NCI-H524 (cell line): ENCODE measurements at places on chromosomes 11 and 22.
A peak's percentile ranks its signal among the peaks of the same experiment; 100 is the strongest.

DNA sequence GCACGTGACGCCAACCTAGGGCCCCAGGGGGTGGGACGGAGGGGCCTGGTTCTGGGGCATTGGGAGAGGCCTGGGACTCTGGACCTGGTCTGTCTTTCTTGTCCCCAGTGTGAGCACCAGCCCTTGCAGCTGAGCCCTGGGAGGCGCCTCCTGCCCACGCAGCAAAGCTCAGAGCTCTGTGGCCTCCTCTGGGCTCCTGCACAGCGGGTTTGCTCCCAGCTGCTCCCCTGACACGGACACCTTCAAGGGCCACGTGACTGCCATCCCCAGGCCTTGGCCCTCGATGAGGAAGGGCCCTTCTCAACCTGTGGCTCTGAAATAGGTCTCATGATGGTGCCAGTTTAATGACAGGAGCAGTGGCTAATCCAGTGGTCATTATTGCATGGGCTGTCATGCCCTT is 31.5 kb upstream of the CCDC188 start:
- no peak for DNase-seq

GRCh38 chr22:27895600-27895999 is 23.5 kb downstream of the PITPNB start:
- DNase-seq, result no peak

DNA sequence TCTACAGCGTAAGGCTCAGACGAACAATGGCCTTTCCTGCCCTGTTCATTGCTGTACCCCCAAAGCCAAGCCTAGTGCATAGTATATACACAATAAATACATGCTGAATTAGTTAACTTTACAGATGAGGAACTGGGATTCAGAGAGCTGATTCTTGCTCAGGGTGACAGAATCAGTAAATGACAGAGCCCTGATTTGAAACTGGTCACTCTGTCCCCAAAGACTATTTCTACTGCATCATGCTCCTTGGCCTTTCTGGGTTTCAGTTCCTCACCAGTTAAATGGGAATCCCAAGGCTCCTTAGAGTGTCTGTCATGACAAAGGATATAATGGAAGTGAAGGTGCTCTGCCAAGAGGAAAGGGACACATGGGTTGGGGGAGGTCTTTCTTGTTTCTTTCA is 50.5 kb upstream of the TSKU start:
- no peak for DNase-seq

GRCh38 chr11:87428266-87428665 is 390.5 kb downstream of the TMEM135 start:
- DNase-seq, result no peak

GRCh38 chr22:45169591-45170466 is 6.1 kb downstream of the NUP50 start:
- no peak for DNase-seq

GRCh38 chr11:15073361-15074205 is at the start of gene CALCB:
Gene CALCB, plus strand, starts transcription at chr11:15073593. Its CDS starts 1,126 bp downstream, at chr11:15074719.
- DNase-seq, result peak; percentile 30

DNA sequence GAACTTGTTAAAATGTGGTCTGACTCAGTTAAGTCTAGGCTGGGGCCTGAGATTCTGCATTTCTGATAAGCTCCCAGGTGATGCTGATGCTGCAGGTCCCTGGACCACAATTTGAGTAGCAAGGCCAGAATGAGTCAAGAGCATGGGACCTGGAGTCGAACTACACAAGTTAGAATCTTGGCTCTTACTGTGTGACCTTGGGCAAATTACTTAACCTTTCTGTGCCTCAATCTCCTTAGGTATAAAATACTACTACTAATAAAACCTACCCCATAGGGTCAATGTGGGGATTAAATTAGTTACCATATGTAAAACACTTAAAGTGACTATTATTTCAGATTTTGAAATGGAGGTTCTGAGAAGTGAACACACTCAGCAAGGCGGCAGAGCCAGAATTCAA is 34.3 kb downstream of the GDPD5 start:
- no peak for DNase-seq

DNA sequence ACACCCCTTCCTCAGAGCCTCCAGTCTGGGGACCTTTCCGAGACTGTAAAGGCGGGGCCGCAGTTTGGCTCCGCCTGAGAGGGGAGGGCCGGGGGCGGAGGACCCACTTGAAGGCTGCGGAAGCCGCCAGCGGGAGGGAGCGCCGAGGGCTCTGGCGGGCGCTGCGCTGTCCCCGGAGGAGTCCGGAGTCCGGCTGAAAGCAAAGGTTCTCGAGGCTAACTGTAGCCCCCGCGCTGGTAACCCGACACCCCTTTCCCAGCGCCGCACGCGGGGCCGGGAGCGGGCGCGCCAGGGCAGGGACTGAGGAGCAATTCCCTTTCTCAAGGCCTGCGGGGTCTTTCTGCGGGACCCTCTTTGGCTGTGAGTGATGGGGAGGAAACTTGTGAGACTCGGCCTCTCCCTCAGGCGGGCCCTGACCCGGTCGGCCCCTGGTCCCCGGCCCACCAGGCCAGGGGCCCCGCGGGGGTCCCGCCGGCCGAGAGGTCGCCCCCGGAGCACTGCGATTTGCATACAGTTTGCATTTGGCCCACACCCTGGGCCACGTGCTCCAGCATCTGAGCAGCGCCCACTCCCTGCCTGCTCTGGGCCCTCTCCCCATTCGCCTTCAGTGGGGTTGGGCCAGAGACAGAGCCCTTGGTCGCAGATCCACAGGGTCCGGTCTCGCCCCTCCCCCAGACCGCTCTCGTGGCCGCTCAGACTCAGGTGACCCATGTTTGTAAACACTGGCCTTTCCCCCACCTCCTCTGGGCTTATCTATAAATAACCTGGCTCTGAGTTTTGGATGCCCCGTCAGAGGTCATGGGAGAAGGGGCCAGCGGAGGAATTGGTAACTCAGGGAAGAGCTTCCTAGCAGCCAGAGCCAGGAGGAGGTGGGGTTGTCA is 519 bp upstream of the ART5 start:
- DNase-seq, result peak; percentile 86

GRCh38 chr11:119030029-119030328 is 698 bp downstream of the SLC37A4 start:
- no peak for DNase-seq

- no peak for DNase-seq
Observed at GRCh38 chr22:20852503-20852902, 6.1 kb downstream of the PI4KA start.

- no peak for DNase-seq
Observed at GRCh38 chr22:45650721-45651120, 20.9 kb upstream of the ATXN10 start.

DNA sequence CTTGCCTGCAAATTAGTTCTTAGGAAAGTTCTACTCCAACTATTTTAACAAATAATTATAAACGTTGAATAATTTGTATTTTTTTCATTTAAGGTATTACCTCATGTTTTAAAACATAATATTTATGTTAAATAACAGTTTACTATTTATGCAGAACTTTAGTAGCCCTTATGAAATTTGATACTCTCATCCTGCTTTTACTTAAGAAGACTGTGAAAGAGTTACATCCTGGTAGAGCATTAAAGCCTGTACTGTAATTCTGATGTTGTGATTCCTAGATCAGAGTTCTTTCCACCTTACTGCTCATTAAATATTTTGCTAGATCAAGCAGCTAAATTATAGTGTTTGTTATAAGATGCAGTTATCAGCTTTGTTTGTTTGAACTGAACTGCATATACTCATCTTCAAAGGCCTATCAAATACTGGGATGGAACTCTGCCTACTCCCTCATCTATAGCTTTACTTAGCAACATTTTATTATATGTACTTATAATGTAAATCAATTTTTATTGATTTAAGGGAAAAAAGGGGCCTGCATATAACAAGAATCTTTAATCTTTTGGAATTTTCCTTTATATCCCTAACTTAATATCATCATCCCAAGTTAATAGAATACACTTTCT is 304.2 kb downstream of the DYNC2H1 start:
- no peak for DNase-seq

DNA sequence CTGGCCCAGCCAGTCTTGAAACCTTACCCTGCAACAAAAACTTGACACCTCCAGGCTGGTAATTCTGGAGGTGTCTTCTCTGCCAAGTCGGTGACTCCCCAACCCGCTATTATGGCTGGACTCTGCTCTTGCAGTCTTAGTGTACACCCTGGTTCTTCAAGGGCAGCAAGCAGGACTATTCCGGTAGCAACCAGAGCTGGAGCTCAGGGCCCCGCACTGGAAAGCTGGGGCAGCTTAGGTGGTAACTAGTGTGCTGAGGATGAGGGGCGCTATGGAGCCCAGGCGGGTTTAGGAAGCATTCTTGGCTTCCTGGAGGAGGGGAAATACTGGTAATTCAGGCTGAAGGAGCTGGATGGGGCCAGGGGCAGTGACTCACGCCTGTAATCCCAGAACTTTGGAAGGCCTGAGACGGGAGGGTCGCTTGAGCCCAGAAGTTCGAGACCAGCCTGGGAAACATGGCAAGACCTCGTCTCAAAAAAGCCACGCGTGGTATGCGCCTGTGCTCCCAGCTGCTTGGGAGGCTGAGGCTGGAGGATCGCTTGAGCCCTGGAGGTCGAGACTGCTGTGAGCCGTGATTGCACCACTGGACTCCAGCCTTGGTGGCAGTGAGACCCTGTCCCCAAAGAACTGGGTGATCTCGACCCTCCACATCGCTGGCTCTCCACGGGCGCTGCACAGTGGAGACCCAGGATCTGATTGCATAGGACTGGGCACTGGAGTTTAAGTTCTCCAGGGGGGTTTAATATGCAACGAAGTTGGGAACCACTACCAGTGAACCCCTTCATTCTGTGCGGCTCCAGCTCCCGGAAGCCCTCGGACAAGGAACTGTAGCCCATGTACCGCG is 10.6 kb upstream of the AIFM3 start:
- DNase-seq, result no peak

DNA sequence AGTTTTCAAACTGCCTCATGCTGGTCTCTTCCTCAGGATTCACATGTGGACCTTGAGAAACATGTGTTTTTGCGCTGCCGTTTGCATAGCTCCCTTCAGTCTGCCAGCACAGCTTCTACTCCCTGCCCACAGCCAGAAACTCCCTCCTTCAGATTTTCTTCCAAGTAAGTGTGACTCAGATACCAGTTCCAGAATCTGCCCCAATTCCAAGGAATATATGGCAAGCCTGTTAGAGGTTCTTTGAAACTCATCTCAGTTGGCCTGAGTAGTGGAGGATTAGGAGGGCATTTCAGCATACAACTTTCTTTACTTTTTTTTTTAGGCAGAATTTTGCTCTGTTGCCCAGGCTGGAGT is 67.1 kb downstream of the SNX19 start:
- no peak for DNase-seq

- DNase-seq, result no peak
Observed at GRCh38 chr11:30550022-30550542, 36.1 kb downstream of the MPPED2 start.

DNA sequence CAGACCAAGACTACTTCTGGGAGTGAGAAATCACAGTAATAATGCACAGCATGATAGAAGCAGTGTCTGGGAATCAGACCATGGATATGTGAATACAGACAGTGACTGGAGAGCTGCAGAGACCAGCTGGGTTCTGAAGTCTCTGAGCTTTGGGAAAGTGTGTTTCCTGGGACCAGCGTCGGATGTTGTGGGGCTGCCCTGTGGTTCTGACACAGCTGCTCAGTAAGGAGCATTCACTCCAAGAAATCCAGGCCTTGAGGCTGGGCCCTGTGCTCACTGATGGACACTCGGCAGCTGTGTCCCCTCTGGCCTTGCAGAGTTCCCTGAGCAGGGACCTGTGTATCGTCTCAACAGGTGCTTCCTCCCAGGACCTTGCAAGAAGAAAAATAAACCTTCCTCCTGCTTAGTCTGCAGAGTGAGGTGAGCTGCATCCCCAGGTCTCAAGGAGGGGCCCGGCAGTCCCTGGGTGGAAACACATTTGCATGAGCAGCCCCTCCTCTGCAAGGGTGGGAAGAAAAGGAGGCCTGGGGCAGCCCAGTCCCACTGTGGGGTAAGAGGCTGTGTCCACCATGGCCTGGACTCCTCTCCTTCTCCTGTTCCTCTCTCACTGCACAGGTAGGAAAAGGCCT is 107.9 kb downstream of the VPREB1 start:
- DNase-seq, result no peak

GRCh38 chr11:95444309-95445241 is 213.6 kb upstream of the SESN3 start:
- no peak for DNase-seq

DNA sequence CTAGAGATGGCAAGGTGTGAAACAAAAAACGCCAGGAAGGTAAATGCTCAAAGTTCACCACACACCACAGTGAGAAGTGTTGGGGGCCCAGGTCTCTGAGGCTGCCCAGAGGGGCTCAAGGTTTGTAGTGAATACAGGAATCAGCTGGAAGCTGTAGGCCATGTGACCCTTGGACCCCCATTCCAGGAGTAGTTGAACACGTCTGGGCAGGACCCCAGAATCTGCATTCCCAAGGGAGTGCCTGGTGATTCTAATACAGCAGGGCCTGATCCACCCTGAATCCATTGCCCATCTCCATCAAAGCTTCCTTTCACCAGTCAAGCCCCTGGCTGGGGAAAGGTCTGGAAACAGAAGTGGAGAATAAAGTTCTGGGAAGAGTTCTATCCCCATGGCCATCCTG is 70.8 kb upstream of the B3GAT1 start:
- no peak for DNase-seq

DNA sequence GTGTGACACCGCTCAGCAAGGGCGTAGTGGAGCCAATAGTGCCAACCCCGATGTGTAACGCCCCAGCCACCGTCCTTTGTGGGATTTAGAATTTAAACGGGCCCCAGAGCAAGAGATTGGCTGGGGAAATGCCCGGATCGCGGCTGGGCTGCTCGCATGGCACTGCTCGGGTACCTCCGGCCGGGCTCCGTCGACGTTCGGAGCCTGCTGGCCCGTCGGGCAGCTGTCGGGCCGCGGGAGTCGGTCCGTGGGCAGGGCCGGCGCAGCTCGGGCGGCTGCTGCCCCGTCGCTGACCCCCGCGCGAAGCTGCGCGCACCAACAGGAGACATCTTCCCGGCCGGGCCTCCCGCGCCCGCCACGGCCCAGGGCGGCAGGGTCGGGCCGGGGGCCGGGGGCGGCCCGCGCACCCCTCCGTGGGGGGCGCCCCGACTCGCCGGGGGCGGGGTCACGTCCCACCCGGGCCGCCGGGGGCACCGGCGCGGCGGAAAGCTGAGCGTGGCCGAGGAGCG is 1.3 kb upstream of the KDM2A start:
- no peak for DNase-seq

DNA sequence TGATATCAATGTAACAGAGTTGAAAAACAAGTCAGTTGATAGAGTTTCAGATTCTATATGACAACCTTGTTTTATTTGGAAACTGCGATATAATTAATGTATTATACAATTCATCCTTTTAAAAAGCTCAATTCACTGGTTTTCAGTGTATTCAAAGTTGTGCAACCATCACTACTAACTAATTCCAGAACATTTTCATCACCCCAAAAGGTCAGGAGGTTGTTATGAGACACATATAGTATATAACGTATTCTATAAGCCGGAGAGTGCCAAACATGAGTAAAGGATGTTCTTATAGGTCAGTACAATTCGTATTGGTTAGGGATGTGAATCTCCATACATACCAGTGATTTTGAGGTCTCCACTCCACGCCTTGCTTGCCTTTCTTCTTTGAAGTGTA is 40.1 kb upstream of the UCP3 start:
- no peak for DNase-seq
